ENCODE measurements at places on chromosomes 11 and 22. TPM values are rescaled to one million over a fixed set of nuclear protein-coding genes. Genes with fewer than 3 reads are reported as not detected.

Gene CARNS1
- total RNA-seq: 0.20 TPM

- DNase-seq: peak; percentile 6
Measured at GRCh38 chr22:47367993-47368945, 605.8 kb downstream of the TBC1D22A start.

GRCh38 chr22:22166941-22167713 lies 77.5 kb upstream of the VPREB1 start:
- DNase-seq: no peak

- DNase-seq: no peak
Measured at GRCh38 chr11:31617246-31617645, 107.7 kb downstream of the ELP4 start.

Gene PDXP
- total RNA-seq: 24.5 TPM

- no peak for DNase-seq
Measured at GRCh38 chr11:48081151-48082010, 101.0 kb downstream of the PTPRJ start.

- peak; percentile 31 for DNase-seq
Measured at GRCh38 chr11:8247312-8247711, 16.4 kb downstream of the LMO1 start.

DNA sequence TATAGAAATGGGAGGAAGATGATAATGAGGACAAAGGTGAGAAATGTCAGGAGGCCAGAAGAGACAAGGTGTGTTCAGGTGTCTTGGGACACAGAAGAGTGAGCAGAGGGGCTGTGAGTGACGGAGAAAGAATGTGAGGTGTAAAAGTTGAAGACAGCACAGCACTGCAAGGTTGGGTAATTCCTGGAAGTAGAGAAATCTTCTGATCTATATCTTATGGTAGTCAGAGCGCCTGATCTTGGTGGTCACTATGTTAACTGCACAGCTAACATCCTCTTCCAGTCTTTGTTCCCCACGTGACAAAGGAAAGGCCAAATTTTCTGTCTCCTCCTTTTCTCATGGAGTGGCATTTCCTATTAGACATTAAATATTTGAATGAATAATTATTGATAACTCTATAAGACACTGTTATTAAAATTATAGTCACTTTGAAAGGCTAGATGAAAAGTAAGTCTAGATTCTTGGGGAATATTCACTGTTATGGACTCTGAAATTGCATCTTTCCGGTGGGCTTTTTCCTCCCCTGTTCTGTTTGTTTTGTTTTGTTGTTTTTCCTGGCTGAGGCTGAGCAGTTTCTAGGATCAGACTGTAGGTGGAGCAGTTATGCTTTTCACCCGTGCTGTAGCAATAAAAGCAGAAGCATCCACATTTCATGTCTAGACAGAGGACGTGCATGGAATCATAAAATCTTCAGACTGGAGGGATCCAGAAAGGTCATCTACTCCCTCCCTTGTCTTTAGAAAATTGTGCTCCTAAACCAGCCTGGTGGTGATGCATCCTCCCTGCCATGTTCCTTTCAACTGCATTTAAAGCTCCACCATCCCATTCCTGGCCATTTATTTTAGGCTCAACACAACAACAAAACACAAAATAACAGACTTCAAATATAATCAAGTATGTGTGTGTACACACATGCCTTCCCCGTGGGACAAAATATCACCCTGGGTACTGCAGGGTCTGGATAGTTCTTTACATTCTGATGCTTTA lies 26.6 kb downstream of the SC5D start:
- no peak for DNase-seq

DNA sequence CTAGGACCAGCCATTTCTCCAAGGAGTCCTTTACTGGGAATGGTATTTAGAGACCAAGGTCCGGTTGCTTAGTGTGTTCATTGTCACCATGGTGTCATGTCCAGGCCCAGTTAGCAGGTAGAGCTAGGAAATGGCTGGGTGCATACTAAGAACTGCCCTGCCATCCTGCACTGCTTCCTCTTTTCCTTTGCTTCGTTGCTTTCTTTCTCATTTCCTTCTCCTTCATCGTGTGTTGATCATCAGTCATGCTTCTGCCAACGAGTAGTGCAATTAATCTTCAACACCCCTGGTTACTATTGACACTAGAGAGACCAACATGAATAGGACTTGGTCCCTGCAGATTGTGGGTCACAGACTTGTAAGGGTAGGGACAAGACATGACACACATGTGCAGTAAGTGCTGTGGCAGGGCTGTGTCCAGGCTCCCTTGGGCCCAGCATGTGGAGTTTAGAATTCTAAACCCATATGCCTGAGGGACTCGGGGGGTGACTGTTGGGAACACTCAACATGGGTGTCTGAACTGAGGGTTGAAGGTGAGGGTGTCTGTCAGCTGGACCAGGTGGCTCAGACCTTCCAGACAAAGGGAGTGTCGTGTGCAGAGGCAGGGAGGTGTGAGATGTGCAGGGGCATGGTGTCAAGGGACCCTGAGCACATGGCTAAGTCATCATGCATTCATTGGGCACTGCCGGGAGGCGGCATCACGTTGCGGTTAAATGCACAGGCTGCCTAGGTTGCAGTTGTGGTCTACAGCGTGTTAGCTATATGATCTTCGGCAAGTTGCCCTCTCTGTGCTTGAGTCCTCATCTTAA lies 42.6 kb downstream of the ST14 start:
- no peak for DNase-seq

- DNase-seq: no peak
Measured at GRCh38 chr22:35464399-35464798, 64.5 kb downstream of the MCM5 start.

GRCh38 chr11:131402040-131402439 lies 31.6 kb downstream of the NTM start:
- DNase-seq: no peak

DNA sequence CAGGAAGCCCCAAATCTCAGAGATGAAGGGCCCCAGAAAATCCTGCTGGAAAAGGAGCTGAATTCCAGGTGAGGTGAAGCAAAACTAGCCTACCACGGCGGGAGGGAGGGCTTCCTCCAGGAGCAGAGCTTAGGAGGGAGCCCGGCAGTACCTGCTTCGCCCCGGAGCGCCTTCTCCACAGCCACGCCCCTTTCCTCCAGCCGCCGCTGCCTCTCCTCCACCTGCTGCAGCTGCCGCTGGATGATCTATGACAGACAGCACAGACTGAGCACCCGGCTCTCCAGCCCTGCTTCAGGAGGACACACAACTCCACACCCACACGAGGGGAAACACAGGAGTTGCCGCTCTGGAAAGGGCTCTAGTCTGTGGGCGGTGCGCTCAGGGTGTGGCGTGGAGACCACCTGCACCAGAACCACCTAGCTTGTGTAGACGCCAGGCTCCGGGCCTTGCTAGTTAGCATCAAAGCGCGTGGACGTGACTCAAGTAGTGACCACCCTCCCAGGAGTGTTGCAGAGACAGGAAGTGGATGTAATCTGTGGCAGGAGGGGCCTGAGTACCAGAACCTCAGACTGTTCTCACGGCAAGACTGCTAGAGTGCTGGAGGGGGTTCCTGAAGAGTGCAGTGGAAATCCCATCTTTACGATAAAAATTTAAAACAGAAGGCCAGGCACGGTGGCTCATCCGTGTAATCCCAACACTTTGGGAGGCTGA lies 34.6 kb upstream of the BID start:
- DNase-seq: no peak

Gene GPR83
- not detected for total RNA-seq

DNA sequence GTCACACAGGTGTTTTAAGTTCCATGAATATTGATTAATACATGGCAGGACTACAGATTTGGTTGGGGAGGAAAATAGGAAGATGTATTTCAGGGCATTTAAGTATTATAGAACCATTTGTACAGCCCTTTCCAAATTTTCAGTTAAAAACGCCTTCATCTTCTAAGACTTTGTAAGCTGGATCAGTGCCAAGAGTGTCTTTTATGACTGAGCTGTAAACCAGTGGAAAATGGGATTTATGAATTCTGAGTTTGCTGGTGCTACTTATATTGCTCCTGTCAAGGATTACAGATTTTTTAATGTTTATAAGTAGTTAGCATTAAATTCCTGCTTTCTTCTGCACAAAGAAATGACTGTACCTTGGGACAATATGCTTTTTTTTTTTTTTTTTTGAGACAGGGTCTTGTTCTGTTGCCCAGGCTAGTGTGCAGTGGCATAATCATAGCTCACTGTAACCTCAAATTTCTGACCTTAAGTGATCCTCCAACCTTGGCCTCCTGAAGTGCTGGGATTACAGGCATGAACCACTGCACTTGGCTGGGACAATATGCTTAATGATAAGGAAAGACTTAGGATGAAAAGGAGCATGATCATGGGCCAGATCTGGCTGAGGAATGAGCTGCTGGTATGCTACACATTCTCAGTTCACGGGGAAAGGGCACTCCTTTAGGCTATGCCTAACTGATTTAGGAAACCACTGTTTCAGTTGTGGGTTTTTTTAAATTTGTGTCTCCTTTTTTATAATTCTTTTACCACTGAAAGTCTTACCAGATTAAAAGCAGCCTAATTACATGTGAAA lies 113.6 kb upstream of the MTNR1B start:
- no peak for DNase-seq

Gene SMIM35
- not detected for total RNA-seq

DNA sequence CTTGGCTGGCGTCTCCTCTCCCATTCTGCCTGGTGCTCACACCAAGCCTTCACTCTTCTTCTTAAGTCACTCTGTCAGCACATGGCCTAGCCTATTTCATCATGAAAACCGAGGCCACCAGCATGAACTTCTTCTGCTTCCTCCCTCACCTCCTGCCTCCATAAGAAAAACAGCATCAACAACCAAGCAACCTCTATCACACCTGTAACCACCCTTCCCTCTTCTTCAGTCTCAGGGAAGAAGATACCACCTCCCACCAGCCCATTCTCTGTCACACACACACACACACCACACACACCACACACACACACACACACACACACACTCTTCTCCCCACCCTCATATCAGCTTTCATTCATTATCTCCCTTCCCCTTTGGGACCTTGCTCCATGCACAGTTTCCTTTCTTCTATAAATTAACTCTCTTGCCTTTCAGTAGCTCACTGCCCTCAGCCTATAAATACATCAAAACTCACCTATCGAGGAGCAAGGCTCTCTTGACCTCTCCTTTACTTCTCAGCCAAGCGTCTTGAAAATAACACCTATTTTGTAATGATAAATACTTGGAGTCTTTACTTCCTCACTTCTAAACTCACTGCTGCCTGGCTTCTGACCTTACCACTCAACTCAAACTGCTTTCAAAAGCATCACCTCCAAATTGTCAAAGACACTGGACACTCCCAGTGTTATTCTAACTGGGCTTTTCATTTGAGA lies 36.6 kb downstream of the SC5D start:
- DNase-seq: no peak

- DNase-seq: no peak
Measured at GRCh38 chr11:77406396-77406795, 67.5 kb downstream of the PAK1 start.

GRCh38 chr22:23796461-23796860 lies 9.7 kb downstream of the SMARCB1 start:
- DNase-seq: no peak

DNA sequence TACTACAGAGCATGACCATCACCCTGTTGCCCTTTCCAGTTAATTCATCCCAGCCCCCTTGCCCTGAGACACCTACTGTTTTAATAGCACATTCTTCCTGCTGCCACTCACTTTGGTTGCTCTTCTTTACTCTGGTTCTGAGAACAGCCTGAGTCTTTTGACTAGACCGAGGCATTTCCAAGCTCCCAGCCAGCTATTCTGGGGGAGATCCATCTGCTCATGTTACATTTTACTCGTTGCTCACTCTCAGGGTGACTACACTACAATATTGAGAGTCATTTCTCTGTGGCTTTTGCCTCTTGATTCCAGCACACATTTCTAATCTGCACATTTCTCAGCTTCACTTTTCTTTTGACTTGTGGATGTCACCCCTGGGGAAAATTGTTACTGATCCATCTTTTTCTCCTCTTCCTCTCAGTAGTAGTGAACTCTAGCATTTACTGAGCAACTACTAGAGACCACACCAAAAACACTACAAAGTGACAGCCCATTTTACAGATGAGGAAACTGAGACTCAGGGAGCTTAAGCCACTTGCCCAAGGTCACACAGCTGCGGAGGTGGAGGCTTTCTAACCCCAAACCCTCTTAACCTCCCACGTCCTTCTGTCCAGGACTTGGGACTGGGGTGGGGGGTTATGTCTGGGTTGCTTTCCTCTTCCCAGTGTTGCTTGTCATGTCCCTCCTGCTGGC lies 117.8 kb downstream of the C11orf91 start:
- no peak for DNase-seq

- DNase-seq: no peak
Measured at GRCh38 chr22:34038801-34039555, 118.7 kb upstream of the LARGE1 start.

Gene HBG2
- total RNA-seq: not detected

DNA sequence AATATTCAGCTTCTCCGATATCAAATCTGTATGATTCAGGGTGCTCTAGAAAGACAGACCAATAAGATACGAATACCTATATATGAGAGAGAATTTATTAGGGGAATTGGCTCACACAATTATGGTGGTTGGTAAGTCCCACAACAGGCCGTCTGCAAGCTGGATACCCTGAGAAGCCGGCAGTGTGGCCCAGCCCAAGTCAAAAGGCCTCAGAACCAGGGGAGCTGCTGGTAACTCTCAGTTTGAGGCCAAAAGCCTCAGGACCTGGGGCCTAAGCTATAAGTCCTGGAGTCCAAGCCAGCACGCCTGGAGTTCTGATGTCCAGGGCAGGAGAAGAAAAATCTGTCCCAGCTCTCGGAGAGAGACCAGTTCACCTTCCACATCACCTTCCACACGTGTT lies 318.7 kb downstream of the BRD1 start:
- no peak for DNase-seq

DNA sequence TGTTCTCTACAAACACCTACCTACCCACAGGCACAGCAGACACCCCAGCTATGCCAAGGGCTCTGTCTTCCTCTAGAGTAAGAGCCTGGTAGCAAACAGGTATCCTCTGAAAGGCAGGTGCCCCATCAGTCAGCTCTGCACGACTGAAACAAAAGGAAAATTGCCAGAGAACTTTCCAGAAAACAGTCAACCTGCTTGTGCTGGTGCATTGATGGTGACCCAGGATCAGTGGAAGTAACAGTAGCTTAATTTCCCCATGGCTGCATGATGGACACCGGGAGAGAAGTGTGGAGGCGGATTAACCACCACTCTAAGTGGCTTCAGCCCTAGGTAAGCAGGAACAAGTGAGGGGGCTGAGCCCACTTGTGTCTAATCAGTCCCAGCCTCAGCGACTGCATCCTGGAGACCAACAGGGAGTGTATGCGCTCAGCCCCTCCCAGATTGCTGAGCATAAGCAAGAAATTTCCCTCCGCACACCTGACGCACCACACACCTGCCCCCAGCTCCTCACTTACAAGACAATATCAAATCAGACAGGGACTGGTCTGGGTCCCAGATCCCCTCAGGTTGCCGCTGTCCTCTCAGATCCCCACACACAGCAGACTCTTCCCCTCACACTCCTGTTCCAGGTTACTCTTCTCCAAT lies 70.7 kb upstream of the IGLL5 start:
- DNase-seq: no peak
